ENCODE measurements at places on chromosomes 6 and 20.

GRCh38 chr20:1664911-1665310 lies 7.3 kb upstream of the SIRPG start:
- no peak for DNase-seq

DNA sequence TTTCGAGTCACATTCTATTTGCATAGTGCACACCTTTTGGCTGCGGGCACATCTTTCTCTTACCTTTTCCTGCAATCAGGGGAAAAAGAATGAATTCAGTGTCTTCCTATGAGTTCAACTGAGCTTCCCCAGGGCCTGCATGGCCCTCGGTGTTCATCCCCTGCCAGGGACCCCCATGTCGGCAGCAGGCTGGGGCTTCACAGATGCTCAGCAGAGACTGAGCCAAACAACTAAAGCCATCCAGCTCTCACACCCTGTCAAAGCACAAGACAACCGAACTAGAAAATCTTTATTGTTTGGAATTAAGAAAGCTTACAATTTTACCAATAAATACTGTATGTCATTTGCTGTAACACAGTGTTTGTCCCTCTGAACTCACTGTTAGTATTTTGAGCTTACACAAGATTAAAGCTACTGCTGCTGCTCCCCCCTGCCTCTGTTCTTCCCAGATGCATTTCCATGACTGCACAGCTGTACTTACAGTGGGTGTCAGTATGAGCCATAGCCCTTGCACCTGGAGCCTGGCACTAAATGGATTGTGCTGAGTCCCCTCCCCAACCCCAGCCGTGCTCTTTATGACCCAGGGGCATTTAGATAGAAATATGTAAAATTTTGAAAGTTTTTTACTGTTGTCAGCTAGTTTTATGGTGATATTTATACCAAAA lies 205.8 kb downstream of the TMEM242 start:
- DNase-seq = no peak

GRCh38 chr6:53484476-53485280 lies 60.2 kb downstream of the GCLC start:
- no peak for DNase-seq

- DNase-seq = no peak
Measured at GRCh38 chr6:41654151-41654697, 16.0 kb downstream of the MDFI start.

- no peak for DNase-seq
Measured at GRCh38 chr6:111556004-111556403, 49.7 kb downstream of the TRAF3IP2 start.

GRCh38 chr20:61821735-61822134 lies 243.9 kb downstream of the TAF4 start:
- DNase-seq = no peak

DNA sequence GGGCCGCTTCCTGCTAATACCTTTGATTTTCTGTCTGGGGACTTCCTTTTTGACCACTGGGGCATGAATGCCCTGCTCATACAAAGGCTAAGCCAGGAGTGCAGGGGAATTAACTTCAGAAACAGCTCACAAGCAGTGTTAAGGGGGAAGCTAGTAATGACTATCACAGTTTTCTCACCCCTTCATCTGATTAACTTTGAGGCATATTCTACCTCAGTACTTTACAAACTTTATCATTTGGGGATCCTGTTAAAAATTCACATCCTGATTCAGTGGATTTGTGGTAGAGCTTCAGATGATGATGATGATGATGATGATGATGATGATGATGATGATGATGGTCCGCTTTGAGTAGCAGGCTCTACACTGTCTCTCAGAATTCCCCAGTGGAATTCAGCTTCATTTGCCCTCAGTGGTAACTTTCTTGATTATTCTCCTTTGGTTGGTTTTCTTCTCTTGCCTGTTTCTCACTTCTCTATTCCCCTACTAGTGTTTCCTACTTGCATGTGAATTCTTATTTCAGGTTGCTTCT lies 78.4 kb upstream of the TMEM170B start:
- DNase-seq = no peak

GRCh38 chr20:55471052-55472006 lies 534.0 kb downstream of the CBLN4 start:
- no peak for DNase-seq

DNA sequence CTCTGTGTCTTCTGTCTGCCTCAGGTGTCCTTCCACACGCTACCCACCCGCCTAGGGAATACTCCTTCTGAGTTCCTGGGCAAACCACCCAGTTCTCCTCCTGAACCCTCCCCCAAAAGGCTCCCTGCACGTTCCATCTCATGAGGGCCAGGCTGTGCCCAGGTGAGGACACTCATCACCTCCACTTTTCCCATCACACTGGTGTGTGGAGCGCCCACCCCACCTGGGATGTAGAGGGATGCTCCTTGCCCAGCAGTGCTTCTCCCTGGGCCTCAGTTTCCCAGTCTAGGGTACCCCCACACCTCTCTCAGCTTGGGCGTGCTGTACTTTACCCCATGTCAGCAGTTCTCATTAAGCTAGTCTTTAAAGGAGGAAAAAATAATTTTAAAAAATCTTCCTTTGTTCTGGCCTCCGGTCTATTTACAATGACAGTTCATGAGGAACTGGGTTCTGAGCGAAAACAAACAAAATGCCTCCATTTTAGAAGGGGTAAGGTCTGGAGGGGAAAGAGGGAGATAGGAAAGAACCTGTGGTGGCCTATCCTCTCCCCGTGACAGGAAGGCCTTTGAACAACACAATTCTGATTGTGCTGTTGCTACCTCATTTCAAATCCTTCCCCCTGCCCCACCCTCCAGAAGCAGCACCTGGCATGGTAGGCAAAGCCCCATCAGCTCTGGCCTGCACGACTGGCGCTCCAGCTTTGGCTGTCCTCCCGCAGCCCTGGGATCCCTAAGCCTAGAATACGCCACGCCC lies 1.7 kb upstream of the C20orf203 start:
- DNase-seq = no peak

- DNase-seq = no peak
Measured at GRCh38 chr6:72042088-72042487, 155.7 kb downstream of the RIMS1 start.

DNA sequence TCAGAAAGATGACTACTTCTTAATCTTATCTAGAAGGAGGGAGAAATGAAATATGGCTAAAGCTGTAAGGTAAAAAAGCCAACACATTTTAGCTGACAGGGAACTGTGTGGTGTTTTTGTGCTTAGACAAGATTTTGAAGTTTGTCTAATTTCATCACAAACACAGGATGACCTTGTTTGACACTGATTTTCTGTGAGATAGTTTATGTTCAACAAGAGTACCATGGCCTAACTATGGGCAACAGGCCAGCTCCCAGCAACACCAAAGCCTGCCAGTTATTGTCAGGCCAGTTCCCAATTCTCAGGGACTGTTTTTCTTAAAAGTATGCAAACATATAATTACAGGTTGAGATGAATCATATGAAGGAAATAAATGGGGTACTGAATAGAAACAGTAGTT lies 5.5 kb upstream of the ABCF1 start:
- no peak for DNase-seq

DNA sequence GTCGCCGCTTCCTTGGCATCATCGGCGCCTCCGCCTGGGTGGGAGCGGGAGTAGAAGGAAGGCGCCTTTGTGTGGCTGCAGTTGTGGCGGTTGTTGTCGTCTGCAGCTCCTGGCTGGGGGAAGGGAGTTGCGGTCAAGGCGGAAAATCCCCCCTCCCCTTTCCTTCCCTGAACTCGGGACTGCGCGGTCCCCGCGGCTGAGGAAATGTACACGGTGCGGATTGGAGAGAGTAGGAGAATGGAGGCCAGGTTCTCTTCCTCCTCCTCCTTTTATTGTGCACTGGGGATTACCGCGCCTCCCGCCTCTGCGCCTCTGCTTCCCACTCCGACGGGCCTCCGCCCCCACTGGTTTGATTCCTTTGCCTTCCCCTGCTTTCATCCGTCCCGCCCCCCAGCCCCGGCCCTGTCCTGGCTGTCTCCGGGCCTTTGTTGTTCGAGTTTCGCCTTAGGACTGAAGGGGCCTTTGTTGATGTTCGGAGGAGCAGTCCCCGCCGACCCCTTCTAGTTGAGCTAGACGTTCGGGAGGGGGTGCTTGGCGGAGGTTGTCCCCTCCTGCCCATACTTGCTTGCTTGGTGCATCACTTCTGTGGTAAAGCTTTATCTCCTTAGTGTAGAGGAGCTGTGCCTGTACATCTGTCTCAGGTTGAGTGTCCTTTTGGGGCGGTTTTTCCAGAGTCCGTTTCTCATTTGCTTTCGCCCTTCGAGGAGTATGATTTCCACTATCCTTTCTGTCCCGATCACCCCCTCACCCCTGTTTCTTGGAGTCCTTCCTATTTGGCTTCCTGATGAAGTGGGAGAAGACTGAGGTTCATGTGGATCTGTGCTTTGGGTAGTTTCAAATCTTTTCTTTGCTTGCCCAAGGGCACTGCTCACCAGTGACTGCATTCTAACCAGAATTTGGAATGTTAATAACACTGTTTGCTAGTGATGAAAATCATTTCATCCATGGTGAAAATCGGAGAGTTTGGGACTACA lies 764 bp downstream of the ZNF292 start:
- DNase-seq = no peak

- DNase-seq = no peak
Measured at GRCh38 chr20:48489046-48489463, 338.7 kb downstream of the PREX1 start.

- no peak for DNase-seq
Measured at GRCh38 chr20:59604741-59605600, 631 bp downstream of the PHACTR3 start.

GRCh38 chr6:41578217-41579087 lies 32.3 kb downstream of the FOXP4 start:
- DNase-seq = no peak

DNA sequence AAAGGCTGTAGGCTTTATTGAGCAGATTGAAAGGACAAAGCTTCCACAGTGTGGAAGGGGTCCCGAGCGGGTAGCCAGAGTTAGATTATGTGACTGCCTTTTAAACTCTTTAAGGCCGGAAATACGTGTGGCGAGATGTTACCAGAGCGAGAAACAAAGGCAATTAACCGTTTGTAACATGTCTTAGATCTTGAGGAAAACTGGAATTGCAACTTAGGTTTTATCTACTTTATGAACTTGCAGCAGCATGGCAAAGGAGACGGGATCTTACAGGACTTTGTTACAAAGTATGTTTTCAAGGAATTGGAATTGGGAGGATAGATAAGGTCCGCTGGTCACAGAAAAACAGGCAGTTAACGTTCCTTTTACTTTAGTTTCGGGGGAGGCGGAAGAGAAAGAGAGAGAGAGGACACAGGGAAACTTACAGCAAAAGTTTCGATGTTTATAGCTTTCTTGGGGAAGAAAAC lies 594.7 kb upstream of the ADGRB3 start:
- no peak for DNase-seq

- DNase-seq = no peak
Measured at GRCh38 chr20:20216941-20217340, 151.0 kb upstream of the INSM1 start.

GRCh38 chr20:2364044-2364443 lies 16.7 kb upstream of the TGM6 start:
- no peak for DNase-seq

- DNase-seq = no peak
Measured at GRCh38 chr6:25997921-25998320, 35.3 kb downstream of the TRIM38 start.

- no peak for DNase-seq
Measured at GRCh38 chr6:72622094-72622940, 453 bp downstream of the KCNQ5 start.

- no peak for DNase-seq
Measured at GRCh38 chr6:108672641-108673040, 111.9 kb downstream of the FOXO3 start.

Data from cerebellar nuclear complex (tissue), 1 donor.